ENCODE measurements at places on chromosomes 6 and 20. TPM values are rescaled to one million over a fixed set of nuclear protein-coding genes. Genes with fewer than 3 reads are reported as not detected.
A peak's percentile ranks its signal among the peaks of the same experiment; 100 is the strongest.

Gene PSORS1C1
- not detected for polyA plus RNA-seq

Gene ZNF311
- polyA plus RNA-seq, result 0.31 TPM

Gene CYP21A2
- polyA plus RNA-seq, result 6.9 TPM

Gene EFCAB8
- polyA plus RNA-seq, result not detected

GRCh38 chr20:39504710-39505094 lies 542.6 kb downstream of the DHX35 start:
- DNase-seq, result no peak

DNA sequence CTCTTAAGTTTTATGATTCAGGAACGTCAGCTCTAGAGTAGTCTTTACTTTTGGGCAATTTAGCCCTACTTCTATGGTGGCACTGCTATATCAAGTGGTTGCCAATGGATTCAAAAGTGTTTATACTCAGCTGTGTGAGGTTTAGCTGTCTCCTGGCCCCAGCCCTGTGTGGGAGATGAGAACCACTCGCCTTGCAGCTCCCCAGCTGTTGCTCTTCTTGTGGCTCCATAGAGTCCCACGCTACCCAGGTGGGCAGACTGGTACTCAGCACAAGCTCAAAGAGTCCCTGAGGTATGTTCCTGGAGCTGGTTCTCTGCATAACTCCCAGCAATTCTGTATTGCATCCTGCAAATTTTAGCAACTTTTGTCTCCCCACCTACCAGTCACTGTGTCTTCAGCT lies 59.6 kb downstream of the C6orf118 start:
- no peak for DNase-seq

GRCh38 chr6:15077006-15077405 lies 168.9 kb upstream of the JARID2 start:
- no peak for DNase-seq

DNA sequence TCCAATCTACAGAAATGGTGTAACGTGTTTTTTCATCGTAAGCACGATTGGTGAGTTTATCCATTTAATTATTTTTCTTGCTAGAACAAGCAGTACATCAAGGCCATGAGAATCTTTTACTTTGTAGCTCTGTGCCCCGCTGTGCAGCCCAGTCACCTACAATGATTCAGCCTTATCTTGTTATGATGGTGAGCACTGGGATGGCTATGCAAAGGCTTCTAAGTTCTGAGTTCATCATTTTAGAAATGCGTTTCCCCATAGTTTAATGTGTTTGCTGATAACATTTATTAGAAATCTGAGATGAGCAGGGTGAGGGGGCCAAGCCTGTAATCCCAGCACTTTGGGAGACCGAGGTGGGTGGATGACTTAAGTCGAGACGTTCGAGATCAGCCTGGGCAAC lies 111.8 kb upstream of the QKI start:
- no peak for DNase-seq

DNA sequence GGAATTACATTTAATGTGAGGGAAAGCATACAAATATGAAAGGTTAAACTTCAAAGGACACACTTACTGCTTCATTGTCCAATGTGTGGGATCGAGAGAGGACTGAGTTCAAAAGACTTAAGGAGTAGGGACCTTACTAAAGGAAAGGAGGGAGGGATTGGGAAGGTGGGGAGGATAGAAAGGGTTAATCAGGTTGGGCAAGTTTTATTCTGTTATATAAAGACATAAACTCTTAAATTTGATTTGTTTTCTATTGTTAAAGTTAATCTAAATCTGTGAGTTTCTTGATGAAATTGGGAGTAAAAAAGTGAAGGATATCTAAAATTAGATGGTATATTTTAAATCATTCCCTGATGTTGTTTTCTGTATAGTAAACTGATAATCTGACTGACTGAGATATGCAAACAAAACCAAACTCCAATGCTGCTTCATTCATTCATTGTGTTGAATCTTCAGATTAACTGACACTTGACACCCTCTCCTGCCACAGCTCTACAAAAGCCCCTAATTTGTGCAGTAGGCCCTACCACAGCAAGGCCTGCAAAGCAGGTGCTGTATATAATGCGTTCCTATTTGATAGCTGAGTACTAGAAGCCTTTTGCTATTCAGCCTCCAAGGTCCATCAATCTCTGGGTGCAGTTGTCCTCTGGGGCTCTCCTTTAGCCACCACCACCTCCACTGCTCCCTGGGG lies 1.3 kb upstream of the UBE2J1 start:
- no peak for DNase-seq

- peak; percentile 50 for DNase-seq
Observed at GRCh38 chr6:110475066-110475653, 1.3 kb downstream of the SLC22A16 start.

DNA sequence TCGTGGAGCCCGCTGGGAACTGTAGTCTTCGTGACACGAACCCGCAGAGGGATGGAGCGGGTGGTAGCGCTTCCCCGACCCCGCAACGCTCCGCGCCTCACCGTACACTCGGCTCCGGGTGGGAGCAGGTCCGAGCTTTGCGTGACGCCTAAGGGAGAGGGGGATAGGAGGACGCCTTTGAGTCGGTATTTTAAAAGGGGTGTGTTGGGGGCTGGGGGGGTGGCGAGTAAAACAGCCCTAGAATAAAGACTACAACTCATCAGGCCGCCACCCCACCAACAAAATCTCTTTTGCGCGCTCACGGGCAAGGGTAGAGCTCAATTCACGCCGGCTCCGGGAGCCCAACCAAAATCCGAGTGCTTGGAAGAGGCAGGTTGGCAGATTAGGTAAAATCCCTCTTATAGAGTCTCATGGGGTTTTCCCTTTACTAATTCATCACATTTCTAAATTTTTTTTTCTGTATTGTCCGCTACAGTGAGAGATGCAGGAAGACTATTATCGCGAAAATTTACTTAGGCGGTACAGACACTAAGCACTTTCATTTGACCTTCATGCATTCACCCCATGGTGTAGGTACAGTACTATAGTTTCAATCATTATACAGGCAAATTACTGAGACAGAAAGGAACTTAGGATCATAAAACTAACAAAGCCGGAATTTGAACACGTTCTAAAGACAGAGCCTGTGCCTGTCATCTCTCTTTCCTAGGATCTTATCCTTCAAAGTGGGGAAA lies 706 bp upstream of the SNX14 start:
- no peak for DNase-seq

GRCh38 chr6:53066874-53067706 lies 1.9 kb downstream of the FBXO9 start:
- no peak for DNase-seq

- DNase-seq, result no peak
Observed at GRCh38 chr6:148385379-148385778, 42.7 kb downstream of the SASH1 start.
